Activated CD4-positive, alpha-beta T cell treated with anti-CD3 and anti-CD28 coated beads for 36 hours (primary cell): ENCODE measurements at places on chromosomes 4 and X. TPM values are rescaled to one million over a fixed set of nuclear protein-coding genes. Genes with fewer than 3 reads are reported as not detected.

The SYTL4 gene
- total RNA-seq = not detected

The CNGA2 gene
- not detected for total RNA-seq

The GIMD1 gene
- not detected for total RNA-seq

The XAGE1A gene
- total RNA-seq = not detected

The VSIG4 gene
- total RNA-seq = not detected

The FANCB gene
- total RNA-seq = 14.7 TPM

The HEPH gene
- not detected for total RNA-seq

The AMTN gene
- not detected for total RNA-seq

The MAGEA2 gene
- not detected for total RNA-seq

The LRAT gene
- total RNA-seq = not detected

GRCh38 chr4:18404642-18405041, 383.1 kb upstream of the LCORL start:
- DNase-seq = no peak

DNA sequence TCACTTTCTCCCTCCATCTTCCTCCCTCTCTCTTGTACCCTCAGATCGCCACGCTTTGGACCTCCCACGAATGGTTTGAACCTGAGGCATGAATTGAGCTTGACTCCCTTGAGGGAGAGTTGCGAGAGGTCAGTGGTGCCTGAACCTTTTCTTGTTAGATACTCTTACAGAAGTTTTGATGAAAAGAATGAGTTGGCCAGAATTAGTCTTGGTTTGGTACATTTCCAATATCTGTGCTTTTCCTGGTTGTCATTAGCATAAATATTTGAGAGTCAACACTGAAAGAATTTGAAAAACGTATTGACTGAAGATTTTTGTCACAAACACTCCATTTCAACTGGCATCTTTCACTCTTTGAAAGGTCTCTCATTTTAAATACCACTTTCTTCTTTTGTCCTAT, 510.6 kb upstream of the DIPK2B start:
- no peak for DNase-seq

GRCh38 chr4:24639714-24640113, 55.4 kb upstream of the DHX15 start:
- no peak for DNase-seq

GRCh38 chr4:152700151-152700550, 20.4 kb upstream of the TMEM154 start:
- no peak for DNase-seq

DNA sequence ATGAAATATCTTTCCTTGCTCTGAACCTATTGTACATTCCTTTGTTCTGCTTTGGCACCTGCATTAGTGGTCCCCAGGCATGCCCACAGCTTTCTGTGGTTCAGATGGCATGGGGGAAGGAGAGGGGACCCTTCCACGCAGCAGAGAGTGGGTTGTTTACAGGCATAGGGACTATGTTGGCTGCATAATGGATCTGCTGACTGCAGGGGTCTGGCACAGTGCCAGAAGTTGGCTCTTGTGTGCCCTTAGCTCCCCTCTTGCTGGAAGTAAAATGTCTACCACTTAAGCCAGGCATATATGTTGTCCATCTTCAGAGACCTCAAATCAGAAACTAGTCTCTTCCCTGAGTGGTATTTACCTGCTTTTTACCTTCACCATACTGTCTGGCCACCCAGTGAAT, 651.9 kb upstream of the PCDH7 start:
- no peak for DNase-seq

- peak; percentile 16 for DNase-seq
Measured at GRCh38 chr4:124018383-124019317, 622.1 kb downstream of the SPRY1 start.

DNA sequence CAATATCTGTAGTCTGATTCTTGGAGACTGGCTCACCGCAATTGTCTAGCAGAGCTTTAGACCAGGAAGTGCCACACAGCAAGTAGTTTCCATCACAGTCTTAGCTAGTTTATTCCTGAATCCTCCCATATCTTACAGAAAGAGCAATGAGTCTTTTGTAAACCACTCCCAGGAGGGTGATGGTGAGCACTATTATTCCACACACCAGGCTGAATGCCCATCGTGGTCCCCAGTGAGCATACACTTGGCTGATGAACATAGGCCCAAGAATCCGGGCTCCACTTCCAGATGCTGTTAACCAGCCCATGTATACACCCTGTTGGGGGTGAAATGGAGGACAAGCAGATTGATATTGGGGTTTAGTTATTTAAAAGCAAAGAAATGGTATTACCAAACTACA, 39.8 kb downstream of the PLK4 start:
- no peak for DNase-seq

GRCh38 chr4:34649716-34650115, 1594.6 kb downstream of the ARAP2 start:
- no peak for DNase-seq

- DNase-seq = no peak
Measured at GRCh38 chr4:19438233-19438632, 813.5 kb upstream of the SLIT2 start.

GRCh38 chr4:61200187-61200915, at the start of gene ADGRL3:
Gene ADGRL3 (plus strand): TSS chr4:61200326.
- peak; percentile 4 for DNase-seq

DNA sequence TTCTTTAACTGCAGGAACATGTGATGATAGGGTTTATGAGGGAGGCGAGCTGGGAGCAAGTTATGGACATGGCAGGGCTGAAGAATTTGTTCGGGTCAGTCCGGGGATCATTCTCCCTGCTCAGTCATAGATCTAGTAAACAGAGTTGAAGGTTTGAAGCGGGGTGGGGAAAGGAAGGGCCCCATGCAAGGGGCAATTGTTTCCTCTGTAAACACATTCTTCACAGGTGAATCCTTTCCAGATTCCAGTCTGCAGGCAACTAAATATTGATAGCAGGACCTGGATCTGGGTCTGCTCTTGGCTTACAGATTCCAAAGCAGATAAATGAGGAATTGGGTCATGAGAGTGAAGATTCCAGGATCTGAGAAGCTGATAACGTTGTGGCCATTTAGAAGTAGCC, 44.3 kb upstream of the ARHGAP24 start:
- DNase-seq = no peak

DNA sequence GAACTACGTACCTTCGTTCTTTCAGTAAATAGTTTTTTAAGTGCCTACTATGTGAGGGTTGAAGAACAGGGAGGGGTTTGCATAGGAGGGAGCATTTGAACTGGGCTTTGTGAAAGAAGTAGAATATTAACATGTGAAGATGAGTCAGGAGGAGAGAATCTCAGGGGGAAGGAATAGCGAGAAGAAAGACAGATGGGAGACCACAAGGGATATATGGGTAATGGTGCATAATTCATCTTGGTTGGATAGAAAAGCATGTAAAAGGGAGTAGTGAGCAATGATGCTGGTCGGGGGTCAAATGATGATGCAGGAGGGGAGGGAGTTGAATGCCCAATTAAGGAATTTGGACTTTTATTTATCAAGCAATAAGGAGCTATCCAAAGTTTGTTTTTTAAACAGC, 52.7 kb downstream of the TMEM164 start:
- no peak for DNase-seq

DNA sequence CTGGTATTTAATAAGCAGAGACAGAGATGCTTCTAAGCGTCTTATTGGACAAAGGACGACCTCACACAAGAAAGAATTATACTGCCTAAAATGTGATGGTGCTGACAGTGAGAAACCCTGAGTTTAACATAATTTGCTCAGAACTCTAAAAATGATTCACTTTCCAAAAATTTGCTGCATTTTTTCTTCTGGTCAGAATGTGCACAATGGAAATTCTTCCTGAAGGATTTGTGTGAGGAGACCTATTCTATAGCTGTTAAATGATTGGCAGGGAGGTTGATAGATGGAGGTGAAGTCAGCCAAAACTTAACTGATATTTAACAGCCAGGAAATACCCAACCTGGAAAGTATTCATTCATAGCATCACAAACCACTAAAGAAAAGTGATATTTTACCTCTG, 1.7 kb downstream of the MAGEC3 start:
- DNase-seq = no peak

DNA sequence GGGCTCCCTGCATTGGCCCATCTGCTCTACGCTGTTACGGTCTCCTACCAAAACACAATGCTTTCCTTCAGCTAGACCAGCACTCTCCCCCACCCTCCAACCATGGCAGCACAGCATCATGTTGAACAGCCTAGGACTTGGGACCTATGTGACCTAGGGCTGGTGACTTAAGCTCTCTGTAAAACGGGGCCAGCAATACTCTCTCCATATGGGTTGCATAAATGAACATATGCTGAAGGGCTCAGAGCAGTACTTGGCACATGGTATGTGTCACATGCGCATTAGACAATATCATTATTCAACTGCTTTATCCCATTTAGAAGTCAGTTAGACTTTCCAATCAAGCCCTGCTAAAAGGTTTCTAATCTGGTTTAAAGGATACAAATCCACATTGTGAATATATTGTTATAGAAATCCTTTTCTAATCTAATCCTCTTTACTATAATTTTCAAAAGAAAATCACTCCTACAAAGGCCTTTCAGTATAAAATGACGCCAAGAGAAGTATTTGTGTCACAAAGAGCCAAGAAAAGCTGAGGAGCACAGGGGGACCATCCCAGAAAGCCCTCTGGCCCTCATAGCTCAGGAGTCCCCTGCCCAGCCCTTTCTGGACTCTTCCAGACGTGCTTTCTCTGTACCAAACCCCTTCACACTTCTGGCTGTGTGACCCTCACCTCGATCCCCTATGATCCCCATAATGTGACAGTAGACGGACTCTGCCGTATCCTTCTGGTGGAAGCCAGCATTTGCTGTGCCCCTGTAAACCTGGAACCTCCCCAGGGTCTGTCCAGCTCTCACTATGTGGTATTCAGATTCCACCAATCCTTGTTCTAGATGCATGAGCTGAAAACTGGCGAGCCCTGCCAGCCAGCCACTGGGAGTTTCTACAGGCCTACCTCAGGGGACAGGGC, 42.3 kb downstream of the NSG1 start:
- no peak for DNase-seq

GRCh38 chrX:151912780-151913179, at the start of gene MAGEA4:
Gene MAGEA4 (plus strand): TSS chrX:151912889. CDS start chrX:151923665, 10,776 bp downstream.
- DNase-seq = no peak

GRCh38 chr4:87677731-87678130, 27.7 kb downstream of the DMP1 start:
- no peak for DNase-seq

DNA sequence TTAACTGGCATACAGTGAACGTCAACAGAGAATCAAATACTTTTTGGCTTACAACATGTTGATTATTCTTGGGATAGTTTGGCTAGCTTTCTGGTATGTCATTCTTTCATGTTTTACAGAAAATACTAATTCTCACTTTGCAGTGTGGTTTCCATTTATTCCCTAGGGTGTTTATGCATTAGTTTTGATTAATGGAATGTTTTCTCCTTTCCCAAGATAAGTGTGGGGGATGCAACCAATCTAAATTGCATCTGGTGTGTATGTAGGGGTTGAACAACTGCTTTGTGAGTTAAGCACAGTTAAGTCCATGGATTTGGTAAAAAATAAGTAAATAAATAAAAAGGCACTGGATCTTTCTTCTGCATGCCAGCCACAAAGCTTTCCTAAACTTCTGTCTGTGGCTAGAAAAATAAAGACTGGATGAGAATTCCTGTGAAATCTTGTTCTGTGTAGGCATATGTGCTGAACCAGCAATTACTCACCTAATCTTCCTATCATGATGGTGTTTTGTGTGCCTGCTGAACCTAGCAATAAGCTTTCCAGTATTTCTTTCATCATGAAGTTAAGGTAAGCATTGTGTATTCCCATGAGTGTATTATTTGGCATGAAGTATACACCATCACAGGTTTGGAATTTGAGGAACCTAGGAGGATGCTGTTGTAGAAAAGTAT, 50.6 kb upstream of the TENM3 start:
- no peak for DNase-seq

DNA sequence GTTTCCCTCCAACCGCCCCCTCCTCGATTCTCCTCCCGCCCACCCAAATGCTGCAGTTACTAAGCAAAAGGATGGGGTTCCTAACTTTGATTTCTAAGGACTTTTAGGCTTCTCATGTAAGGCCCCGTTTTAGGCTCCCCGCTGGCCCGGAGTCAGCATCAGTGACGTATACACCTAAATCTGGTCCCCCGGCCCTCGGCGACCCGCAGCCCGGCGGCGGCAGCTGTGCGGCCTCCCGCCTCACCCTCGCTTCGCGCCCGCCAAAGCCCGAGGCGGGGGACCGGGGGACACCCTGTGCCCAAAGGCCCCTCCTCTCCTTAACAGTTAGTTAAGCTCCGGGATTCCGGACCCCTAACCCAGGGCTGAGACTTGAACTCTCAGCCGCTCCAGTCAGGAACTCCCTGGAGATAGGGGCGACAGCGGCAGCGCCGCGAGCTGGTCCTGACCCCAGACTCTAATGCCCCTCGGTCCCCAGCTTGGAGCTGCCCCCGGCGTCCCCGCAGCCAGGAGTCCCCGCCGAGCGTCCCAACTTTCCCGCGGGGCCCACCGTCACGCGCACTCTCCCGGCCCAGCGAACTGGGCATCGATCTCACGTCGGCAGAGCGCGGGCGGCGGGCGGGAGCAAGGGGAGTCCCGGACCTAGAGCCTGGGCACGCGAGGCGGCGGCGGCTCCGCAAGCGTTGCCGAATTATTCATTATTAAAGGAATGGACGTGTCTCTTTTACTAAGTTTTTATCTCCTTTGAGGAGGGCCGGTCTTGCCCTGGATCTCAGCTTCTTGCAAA, 1.5 kb upstream of the NR3C2 start:
- peak; percentile 63 for DNase-seq

DNA sequence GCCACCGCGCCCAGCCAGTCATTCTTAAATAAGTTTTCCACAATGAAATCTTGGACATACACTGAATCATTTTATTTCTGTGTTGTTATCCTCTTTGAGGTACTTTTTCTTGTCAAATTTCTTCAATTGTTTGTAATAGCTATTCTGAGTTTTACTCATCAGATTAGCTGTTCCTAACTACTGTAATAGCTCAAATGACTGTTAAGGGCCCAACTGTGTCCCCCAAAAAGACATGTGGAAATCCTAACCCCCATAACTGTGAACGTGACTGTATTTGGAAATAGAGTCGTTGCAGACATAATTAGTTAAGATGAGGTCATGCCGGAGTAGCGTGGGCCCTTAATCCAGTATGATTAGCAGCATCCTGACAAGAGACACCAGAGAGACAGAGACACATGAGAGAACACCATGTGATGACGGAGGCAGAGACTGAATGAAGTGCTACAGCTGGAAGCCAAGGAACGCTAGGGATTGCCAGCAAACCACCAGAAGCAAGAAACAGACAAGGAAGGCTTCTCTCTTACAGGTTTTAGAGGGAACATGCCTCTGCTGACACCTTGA, 22.9 kb downstream of the ACOT9 start:
- no peak for DNase-seq

DNA sequence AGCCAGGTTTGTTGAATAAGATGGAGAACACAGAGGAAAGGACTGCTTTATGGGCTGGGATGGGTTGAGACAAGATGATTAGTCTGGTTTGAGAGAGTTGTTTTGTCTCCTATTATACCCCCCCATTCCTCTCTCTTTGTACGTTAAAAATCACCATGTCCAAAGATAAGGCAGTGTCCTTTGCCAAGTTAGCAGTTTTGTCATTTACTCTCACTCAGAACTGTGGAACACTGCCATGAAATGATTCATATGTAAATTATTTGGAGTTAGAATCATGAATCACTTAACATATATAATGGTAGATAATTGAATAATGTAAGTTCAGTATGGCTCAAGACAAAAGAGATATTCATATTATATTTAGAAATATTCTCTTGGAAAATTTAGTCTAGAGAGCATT, 151.3 kb downstream of the DCLK2 start:
- DNase-seq = no peak
